ENCODE measurements at places on chromosomes 7 and 10.

DNA sequence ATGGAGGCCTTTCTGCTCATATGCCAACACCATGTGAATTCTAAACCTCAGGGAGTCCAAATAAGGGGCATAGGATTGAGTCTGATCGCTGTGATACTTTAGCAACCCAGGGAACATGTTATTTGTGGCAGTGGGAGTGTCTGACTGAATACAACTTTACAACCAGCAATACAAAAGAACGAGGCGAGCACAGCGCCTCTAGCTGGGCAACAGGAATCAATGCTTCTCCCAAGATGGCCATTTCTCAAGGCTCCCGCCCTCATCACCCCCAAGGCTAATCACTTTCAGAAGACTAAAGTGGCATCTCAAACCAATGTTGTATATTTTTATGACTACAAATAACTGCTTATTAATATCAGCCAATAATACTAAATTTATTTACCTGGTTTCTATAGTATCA is 28.1 kb downstream of the YWHAG start:
- no peak for DNase-seq

GRCh38 chr7:121384265-121384664 is 11.8 kb downstream of the FAM3C start:
- DNase-seq, result no peak

DNA sequence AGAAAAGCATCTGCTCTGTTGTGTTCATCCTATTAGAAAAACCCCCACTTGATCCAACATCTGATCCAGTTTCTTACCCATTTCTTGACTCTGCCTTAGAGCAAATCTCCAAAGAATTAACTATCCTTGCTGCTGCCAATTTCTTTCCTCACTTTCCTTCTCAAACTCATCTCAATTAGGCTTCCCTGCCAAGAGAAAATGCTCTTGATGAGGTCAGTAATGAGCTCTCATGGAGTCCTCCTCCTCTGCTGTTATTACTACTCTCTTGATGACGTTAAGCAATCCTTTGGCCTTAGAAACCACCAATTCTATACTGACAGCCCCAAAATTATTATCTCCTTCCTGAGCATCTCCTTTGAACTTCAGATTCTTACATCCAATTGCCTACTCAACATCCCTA is 162.0 kb upstream of the FAM13C start:
- DNase-seq, result no peak

DNA sequence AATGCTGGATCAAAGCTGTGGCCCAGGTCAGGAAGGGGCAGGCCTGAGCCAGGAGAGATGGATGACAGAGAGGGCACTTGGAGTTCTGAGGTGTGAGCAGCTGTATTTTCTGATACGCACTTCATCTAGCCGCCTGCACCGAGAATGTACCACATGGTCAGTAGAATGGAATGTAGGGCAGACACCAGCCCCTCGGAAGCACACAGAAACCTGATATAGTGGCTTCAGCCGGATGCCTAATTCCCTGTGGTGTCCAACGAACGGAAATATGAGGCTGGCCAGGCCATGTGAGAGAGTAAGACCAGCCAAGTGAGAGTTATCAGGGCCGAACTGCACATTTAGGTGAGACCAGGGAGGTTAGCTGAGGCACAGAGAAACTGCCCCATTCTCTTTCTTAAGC is 46.7 kb upstream of the PLCE1 start:
- no peak for DNase-seq

DNA sequence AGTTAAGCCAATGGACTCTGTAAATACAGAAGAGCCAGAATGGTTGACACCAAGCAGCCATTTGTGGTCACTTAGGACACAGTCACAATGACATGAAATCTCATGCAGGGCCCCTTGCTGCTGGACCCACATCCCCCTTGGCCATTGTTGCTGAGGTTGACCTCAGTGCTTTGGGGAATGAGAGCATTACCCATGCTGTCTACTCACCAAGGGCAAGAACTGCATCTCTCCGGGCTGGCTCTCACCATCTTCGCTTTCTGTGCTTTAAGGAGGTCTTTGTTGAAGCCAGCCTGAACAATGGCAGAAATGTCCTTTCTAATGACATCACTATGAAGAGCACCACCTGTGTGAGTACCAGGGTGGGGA is 30.1 kb upstream of the ZNF488 start:
- DNase-seq, result no peak

DNA sequence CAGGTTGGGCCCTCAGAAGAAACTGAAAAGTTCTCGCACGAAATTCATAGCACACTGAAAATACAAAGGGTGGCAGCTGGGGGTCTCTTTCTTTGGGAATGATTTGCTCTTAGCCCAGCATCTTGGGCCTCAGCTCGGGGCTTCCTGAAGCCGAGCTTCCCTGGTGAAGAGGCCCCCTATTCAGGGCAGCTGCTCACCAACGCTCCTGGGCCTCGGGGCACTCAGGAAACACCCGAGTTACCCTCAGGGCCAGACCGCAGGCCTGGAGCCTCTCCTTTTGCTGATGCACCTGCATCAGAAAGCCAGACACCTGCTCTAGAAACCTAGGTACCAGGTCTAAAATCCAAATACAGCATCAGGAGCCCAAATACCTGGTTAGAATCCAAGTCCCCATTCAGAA is 85.5 kb downstream of the PTPRE start:
- DNase-seq, result no peak

- no peak for DNase-seq
Measured at GRCh38 chr10:132599732-132600131, 62.1 kb downstream of the INPP5A start.

GRCh38 chr7:155551785-155552611 is 5.6 kb upstream of the CNPY1 start:
- no peak for DNase-seq

GRCh38 chr7:84196084-84196503 is 1.5 kb upstream of the SEMA3A start:
- DNase-seq, result peak; percentile 22

DNA sequence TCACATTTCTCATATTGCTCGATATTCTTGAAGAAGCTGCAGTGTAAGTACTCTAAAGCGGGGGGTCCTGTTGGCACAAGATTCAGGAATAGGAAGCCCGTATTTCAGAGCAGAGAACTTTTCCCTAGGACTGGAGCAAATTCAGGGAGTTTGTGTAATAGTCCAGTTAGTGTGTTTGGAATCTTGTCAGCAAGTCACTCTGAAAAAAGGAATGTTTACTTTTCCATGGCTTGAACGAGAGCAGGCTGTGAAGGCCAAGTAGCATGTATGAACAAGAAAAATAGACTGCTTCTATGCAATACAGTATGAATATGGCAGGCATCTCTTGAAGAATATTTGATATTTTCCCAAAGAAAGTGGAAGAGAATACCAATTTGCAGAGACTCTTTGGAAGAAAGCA is 39.8 kb downstream of the CDC123 start:
- no peak for DNase-seq

DNA sequence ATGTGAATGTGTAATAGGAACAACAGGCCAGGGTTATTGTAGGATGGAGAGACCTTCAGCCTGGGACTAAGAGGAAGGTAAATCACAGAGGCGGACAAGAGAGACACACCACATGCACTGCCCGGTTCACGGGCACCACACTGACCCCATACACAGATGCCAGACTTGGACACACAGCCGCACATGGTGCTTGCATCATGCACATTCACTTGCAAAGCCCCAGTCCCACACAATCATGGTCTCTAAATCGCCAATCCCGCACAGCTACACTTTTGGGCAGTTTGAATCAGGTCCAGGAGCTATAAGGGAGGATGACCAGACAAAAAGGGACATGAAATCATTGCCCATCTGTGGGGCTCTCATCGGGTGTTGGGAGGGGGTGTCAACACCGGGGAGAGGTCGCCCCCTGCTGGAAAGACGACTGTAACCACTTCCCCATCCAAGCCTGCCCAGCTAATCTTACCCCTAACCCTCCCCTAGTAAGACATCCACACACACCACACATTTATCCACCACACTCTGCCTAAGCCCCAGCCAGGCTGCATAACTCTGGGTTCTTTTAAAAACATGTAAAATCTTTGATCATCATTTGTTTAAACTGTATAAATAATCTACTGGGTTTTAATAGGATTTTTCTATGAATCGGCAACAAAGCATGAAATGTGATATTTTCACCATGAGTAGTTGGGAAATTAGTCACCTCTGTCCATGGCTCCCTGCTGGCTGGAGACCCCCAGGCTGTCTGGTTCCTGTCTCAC is 40.5 kb upstream of the SLF2 start:
- DNase-seq, result peak; percentile 73

GRCh38 chr10:1643161-1643907 is 94.0 kb downstream of the ADARB2 start:
- no peak for DNase-seq

DNA sequence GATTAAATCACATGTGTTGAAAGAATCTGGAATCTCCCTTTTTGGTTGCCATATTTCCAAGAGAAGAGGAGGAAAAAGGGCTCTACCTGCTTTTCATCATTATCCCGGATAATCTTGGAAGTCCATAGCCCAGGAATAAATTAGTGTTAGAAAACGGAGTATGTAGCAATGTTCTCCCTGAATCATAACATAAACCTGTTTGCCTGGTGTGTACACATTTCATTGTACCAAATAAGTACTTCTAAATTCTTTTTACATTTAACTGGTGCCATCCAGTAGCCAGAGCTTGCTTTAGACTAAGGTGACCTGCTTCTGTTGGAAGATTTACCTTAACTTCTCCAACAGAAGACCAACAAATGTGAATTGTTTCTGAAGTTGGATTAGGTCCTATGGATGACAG is 182.3 kb upstream of the C7orf33 start:
- DNase-seq, result no peak

- no peak for DNase-seq
Measured at GRCh38 chr7:25427721-25428120, 199.4 kb upstream of the NPVF start.

GRCh38 chr7:142355328-142355727 is 97.5 kb upstream of the PRSS58 start:
- DNase-seq, result peak; percentile 48

DNA sequence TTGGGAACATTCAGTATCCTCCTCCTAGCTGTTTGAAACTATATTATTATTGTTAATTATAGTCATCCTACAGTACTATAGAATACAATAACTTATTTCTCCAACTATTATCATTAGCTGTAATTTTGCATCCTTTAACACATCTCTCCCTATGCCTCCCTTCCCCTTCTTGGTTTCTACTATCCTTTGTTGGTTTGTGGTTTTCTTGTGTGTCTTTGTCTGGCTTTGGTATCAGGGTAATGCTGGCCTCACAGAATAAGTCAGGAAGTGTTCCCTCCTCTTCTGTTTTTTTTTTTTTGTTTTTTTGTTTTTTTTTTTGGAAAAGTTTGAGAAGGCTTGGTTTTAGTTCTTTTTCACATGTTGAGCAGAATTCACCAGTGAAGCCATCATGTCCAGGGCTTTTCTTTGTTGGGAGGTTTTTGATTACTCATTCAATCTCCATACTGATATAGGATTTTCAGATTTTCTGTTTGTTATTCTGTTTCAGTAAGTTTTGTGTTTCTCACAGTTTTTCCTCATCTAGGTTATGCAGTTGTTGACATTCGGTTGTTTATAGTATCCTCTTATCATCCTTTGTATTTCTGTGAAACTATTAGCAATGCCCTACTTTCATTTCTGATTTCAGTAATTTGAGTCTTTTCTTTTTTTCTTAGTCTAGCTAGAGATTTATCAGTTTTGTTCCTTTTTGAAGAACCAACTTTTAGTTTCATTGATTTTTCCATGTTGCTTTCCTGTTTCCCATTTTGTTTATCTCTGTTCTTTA is 21.6 kb downstream of the C1GALT1 start:
- DNase-seq, result no peak

DNA sequence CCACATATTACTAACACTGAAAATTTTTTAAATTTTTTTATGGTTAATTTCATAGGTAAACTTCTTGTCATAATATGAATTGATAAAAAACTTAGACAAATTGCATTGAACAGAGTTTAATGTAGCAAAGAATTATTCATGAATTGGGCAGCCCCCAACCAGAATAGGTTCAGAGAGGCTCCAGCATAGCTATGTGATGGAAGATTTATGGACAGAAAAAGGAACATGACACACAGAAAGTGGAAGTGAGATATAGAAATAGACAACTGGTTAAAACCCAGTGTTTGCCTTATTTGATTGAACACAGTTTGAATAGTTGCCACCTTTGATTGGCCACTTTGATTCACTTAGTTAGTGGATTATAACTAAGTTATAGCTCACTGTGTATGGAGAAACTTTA is 87.2 kb downstream of the AHR start:
- DNase-seq, result no peak

DNA sequence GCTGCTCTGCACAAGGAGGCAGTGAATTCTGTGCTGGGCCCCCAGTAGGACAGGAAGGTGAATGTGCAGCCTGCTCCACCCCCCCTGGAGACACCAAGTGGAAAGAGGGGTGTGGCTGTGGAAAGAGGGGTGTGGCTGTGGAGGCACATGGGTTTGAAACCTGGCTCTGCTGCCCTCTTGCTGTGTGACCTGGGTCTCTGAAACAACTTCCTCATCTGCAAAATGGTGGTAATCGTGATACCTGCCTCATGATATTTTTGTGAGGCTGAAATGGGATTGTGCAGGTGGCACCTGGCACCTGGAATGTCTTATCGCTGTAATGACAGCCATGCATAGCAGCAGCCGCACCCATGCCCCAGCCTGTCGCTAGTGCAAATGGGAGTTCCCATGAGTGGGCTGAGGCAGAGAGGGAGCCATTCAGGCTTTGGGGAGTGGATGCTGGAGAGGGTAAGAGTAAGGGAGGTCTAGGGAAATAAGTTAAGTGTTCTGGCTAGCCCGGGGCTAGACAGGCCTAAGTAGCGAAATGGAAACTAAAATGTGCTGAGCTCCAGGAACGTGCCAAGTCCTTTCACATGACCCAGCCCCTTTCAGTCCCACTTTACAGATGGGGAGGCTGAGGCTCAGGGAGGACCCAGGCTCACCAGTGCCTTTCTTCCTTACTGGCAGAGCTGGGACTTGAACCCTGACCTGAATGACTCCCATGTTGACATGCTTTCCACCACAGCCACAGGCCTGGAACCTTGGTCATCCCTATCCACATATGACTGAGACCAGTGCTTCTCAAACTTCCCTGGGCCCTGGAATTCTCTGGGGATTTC is 35.0 kb downstream of the C10orf105 start:
- no peak for DNase-seq

- no peak for DNase-seq
Measured at GRCh38 chr10:98268694-98269431, 869 bp upstream of the LOXL4 start.

DNA sequence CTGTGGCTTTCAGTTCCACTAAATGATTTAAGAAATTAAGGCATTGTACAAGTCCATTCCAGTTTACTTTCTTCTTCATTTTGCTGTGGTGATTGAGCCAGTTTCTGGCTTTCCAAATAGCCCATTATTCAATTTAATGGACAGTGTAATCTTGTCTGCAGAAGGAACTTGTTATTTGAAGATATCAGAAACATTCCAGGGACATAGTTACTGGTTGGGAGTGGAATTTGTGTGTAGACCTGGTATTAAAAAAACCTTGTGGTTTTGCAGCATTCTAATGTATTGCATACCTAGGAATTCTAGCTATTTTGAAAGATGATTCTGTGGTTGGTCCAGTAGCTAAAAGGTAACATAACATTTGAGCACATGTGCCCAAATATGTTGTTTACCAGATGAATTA is 72.2 kb downstream of the MCU start:
- peak; percentile 78 for DNase-seq

Measured in GM03348 (cell line).